ENCODE measurements at places on chromosomes 5 and 9.

DNA sequence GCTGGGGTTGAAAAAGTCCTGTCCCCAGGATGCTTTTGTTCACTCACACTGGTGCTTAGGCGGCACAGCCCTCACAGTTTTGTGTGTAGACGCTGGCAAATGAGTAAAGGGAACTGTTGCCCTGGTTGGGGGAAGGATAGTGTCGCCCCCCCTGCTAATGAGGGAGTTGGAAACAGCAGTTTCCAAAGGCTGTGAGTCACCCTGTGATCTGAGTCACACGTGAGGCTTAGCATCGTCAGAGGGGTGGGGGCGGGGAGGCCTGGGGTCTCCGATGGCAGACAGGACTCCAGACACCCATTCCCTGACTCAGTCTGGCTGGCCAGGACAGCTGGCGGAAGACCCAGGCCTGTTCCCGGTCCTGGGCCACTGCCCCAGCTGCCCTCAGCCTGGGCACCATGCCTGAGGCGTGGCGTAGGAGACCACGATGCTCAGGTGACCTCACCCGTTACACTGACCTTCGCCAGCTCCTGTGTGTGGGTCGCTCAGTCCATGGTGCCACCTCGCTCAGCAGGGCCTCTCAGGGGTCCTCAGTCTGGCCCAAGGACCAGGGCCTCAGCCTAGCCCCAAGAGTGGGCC, 2.9 kb downstream of the DNAJB5 start:
- DNase-seq = peak; percentile 98

DNA sequence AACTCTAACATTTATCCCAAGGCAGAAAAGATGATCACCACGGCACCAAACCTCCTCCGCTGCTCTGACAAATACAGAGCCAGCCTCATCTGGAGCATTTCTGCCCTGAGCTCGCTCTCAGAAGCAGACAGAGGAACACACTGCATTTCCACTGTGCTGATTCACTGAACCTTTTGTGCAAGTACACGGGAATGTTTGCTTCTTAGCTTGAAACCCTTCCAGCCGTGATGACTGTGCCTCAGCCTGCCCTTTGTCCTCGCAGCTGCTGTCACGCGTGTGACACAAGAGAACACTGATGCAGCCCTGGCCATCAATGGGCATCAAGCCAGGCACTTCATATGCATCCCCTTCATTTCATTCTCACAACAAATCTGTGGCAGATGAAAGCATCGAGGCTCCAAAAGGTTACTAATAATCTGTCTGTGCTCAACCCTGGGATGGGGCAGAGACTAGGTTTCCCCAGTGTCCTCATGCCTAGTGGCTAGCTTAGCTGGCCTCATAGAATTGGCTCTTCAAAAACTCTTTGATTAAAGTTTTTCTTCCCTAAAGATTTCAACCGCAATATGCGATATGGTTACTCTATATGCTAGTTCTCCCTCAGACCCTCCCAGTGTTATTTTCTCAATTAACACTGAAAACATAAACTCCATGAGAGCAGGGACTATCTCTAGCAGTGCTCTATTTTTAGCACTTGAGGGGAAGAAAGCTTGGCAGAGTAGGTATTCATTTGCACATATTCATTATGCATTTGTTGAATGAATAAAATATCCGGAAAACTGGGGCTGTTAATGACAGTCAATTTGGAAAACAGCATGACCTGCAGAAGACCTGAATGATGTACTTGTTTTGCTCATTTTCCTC, 7.3 kb downstream of the CDC14B start:
- DNase-seq = peak; percentile 70

- DNase-seq = no peak
Measured at GRCh38 chr9:36946653-36947052, 87.4 kb downstream of the PAX5 start.

DNA sequence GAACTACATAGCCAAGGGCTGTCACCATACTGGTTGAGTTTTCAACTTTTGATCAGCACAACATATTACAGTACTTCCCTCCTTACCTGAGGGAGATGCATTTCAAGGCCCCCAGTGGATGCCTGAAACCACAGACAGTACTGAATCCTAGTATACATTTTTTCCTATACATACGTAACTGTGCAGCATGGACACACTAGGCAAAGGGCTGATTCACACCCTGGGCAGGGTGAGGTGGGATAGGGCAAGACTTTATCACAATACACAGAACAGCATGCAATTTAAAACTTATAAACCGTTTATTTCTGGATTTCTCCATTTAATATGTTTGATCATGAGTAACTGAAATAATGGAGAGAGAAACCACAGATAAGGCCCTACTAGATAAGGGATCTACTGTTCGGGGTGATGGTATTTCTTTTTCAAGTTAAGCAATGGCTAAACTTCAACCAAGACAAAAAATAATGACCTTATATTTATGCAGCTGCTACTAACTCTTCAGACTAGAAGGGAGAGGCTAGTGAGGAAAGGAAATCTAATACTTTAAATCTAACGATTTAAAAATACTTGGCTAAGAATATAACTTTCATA, 186.9 kb upstream of the GNA14 start:
- DNase-seq = no peak

- DNase-seq = no peak
Measured at GRCh38 chr5:148524721-148525120, 129.6 kb downstream of the HTR4 start.

- DNase-seq = peak; percentile 21
Measured at GRCh38 chr9:84711936-84712335, 42.4 kb downstream of the NTRK2 start.

DNA sequence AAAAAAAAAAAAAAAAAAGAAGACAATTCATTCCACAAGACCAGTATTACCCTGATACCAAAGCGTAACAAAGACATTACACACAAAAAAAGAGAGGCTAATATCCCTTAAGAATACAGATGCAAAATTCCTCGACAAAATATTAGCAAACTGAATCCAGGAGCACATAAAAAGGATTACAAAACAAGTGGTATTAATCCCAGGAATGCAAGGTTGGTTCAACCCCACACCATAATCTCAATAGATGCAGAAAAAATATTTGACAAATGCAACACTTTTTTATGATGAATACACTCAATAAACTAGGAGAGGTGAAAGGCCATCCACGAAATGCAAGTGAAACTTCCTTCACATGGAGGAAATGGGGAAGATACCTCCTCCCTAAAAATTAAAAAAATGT, 80.1 kb upstream of the TLR4 start:
- DNase-seq = no peak

DNA sequence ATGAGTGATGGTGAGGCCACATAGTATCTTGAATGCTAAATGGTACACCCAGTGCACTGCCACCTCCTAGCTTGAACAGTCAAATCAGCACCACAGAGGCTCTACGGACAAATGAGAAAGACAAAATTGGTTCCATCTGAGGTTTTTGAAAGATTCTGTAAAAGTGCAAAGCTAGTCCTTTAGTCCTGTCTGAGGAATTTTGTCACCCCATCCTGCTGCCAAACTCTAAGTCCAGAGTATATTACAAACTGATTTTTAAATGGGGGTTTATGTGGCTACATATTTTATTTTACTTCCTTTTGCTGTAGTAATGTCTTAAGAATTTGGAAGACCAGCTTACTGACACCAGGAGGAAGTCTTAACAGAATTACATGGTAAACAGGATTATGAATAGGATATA, 7.7 kb downstream of the FREM1 start:
- no peak for DNase-seq

GRCh38 chr9:124202447-124202971, 55.2 kb upstream of the NEK6 start:
- DNase-seq = no peak

DNA sequence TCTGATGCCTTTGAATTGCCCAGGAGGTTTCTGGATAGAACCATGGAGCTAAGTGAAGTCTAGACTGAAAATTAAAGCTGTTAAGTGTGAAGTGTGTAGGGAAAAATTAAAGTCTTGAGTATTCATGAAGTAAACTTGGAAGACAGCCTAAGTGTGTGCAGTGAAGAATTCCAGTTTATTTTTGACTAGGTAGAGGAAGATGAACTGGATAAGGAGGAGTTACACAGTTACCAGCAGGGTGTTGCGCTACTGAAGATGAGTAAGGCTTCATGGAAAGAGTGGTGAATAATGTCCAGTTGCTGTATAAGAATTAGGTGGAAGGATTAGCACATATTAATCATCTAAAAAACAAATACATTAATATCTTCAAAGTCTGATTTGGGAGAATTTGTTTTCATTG, 5.7 kb upstream of the CHD1 start:
- no peak for DNase-seq

GRCh38 chr9:89260525-89260924, 50.5 kb upstream of the CKS2 start:
- no peak for DNase-seq

DNA sequence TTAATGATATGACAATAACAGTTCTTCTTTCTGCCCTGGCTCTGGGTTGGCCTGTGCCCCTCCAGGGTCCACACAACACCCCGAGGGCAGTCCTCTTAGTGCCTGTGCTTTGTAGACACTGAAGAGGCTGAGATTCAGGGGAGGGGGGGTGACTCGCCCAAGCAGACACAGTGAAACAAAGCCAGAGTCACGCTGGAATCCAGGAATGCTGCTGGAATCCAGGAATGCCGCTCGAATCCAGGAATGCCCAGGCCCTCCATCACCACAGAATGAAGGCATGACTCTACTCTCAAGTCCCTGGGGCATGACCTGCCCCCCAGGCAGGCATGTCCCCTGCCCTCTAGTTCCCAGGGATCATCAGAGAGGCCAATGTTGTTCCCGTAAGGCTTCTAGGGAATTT, 73.1 kb downstream of the LRSAM1 start:
- DNase-seq = no peak

DNA sequence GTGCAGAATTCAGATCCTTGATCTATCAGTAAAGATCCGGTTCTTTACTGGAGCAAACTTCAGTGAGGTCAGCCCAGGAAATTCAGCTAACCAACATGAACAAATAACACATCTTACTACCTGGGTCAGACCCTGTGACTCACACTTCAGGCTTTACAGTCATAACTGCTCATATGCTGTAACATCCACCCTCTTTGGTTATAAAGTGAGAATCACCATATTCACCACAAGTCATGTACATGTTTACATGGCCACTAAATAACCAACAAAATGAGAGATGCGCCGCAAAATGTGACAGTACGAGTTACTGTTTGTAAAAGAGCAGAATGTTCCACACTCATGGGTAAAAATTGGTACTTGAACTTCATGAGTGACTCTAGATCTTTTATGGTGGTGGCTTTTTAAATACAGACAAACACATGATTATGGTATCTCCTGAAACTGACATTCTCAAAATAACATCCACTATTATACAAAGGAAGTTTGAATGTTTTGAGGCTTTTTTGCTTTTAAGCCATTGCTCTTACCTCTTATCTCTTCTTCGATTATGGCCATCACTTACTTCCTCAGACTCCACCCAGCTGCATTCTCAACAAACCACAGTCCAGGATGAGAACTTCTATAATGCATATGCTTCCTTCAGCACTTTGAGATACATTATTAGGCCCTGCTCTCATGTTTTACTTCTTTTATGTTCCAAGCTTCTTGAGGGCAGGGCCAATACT, 516.6 kb downstream of the RAB3C start:
- DNase-seq = no peak

DNA sequence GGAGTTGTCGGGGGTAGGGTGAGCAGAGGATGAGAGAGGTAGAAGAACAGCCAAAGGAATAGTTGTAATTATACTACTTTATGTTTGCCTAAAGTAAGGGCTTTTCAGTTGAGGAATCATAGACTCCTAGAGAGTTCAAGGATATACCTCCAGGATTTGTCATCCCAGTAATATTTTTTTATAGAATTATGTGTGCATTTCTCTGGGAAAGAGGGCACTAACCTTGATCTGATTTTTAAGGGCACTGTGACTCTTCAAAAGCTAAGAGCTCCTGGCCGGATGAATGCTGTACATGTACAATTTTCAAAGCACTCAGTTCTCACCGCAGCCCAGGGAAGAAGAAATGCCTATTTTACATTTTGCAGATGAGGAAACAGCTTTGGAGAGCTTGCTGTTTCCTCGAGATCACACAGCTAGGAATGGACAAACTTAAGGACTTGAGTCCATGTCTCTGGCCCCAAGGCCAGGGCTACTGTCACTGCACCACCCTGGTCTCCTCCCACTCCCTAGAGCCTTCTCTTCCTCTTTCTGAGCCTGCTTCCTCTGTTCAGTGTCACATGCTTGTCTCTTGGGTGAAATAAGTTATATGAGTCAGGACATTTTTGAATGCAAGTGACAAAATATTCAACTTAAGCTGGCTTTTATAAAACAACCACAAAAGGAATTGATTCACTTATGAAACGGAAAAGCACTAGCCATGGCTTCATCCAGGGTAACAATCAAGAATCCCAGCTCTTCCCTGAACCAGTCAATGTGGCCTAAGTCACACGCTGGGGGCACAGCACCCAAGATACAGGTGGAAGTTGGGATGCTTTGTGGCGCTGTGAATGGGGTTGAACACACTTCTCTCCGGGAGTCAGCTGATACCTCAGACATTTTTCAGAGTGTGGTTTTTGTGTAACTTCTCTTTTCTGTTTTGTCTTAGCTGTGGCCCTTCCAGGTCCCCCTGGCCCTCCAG, 45.7 kb upstream of the TGFBR1 start:
- peak; percentile 20 for DNase-seq

- no peak for DNase-seq
Measured at GRCh38 chr5:172841-173251, 18.4 kb upstream of the LRRC14B start.

GRCh38 chr5:127203818-127204217, 86.8 kb upstream of the MEGF10 start:
- no peak for DNase-seq

GRCh38 chr5:133373121-133373870, 239.0 kb downstream of the FSTL4 start:
- DNase-seq = no peak

DNA sequence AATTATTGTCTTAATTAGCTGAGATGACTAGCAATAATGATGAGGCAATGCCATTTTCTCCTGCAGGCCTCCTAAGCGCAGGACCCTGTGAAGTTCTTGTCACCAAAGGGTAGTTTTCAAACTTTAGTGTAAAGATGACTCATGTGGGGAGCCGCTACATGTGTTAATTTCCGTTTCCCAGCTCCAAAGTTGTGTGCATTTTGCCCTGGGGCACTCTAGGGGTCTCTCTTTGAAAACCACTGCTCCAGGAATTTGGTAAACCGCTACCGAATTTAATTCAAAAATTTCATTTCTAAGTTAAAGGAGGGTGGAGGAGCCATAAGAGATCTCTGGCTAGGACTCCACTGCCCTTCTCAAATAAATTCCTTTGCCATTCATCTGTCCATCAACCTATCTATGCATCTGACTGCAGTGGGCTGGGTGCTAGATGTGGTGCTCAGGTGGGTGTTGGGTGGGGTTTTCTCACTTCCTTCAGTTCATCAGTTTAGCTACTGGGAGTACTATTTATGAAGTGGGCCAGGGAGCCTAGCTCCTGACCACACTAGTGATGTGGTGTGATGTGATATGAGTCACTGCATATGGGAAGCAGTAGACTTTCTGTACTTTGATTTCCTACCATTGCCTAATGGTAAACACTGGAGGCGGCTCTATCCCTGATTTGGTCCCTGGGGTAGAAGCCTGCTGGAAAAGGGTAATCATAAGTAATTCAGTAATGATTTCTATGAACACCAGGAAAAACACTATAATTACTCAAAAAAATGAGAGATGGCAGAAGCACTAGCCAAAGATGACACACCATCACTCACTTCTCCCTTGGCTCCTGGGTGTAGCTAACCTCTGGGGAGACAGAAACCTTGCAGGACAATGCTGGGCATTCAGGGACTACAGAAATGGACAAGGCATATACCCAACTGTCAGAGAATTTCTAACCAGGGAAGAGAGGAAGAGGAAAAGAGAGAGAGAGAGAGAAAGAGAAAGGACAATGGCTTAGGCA, 4.0 kb upstream of the ZSWIM6 start:
- no peak for DNase-seq

GRCh38 chr5:72076621-72077300, 30.5 kb upstream of the MAP1B start:
- DNase-seq = no peak
